Neuronal stem cell (in vitro differentiated cells): ENCODE measurements at places on chromosomes 1 and 21.

- DNase-seq, result no peak
- no peak overlapping the region for H3K27ac ChIP-seq
- H3K4me3 ChIP-seq, result no peak overlapping the region
- H3K27me3 ChIP-seq, result no peaks in the 10 kb centered on the region
- H3K4me1 ChIP-seq, result no peaks in the 10 kb centered on the region
These were observed 280.2 kb downstream of the DPYD start for GRCh38 chr1:97640677-97641076.

- H3K4me1 ChIP-seq, result peaks cover 3% of the 10 kb centered on the region
- no peak overlapping the region for H3K27ac ChIP-seq
- no peak for DNase-seq
- no peaks in the 10 kb centered on the region for H3K36me3 ChIP-seq
These were observed 433.1 kb upstream of the KAZN start for GRCh38 chr1:14165371-14165801.

GRCh38 chr1:161710560-161710959 is 3.5 kb downstream of the FCRLA start:
- H3K36me3 ChIP-seq, result no peaks in the 10 kb centered on the region
- H3K27me3 ChIP-seq, result peaks cover 14% of the 10 kb centered on the region
- DNase-seq, result no peak
- no peak overlapping the region for H3K4me3 ChIP-seq
- H3K27ac ChIP-seq, result no peak overlapping the region

GRCh38 chr1:47030170-47030805 is 6.8 kb downstream of the CYP4X1 start:
- no peaks in the 10 kb centered on the region for H3K4me1 ChIP-seq
- DNase-seq, result no peak
- H3K27me3 ChIP-seq, result no peaks in the 10 kb centered on the region
- no peak overlapping the region for H3K27ac ChIP-seq

- H3K27ac ChIP-seq, result no peak overlapping the region
- H3K4me1 ChIP-seq, result peaks cover 8% of the 10 kb centered on the region
- no peak for DNase-seq
These were observed 10.8 kb upstream of the AHDC1 start for GRCh38 chr1:27614625-27615344.

DNA sequence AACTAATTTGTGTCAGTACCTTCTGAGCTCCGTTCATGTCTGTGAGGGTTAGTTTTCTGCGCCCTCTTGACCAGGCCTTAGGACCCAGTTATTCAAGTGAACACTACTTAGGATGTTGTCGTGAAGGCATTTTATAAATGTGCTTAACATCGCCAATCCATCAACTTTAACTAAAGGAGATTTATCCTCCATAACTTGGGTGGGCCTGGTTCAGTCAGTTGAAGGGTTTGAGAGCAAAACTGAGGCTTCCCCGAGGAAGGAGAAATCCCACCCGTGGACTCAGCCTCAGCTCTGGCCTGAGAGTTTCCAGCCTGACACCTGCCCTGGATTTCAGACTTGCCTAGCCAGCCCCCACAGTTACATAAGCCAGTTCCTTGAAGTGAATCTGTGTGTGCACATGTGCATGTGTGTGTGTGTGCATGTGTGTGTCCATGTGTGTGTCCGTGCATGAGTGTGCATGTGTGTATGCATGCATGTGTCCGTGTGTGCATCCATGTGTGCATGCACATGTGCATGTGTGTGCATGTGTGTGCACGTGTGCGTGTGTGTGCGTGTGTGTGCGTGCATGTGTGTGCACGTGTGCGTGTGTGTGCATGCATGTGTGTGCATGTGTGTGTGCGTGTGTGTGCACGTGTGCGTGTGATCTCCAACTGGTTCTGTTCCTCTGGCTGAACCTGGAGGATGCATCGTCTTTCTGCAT is 62.1 kb upstream of the PDE9A start:
- H3K27me3 ChIP-seq, result no peaks in the 10 kb centered on the region
- no peaks in the 10 kb centered on the region for H3K4me1 ChIP-seq
- H3K36me3 ChIP-seq, result no peaks in the 10 kb centered on the region
- DNase-seq, result no peak
- H3K27ac ChIP-seq, result no peak overlapping the region
- no peak overlapping the region for H3K4me3 ChIP-seq
